NCI-H2081 treated with DMSO at 0.1 percent for 48 hours (cell line): ENCODE measurements at places on chromosomes 3 and 15.

GRCh38 chr15:63877713-63878271 lies 44.0 kb upstream of the HERC1 start:
- no peak for DNase-seq

- no peak for DNase-seq
These were observed 61.8 kb downstream of the GLDN start for GRCh38 chr15:51403072-51403878.

DNA sequence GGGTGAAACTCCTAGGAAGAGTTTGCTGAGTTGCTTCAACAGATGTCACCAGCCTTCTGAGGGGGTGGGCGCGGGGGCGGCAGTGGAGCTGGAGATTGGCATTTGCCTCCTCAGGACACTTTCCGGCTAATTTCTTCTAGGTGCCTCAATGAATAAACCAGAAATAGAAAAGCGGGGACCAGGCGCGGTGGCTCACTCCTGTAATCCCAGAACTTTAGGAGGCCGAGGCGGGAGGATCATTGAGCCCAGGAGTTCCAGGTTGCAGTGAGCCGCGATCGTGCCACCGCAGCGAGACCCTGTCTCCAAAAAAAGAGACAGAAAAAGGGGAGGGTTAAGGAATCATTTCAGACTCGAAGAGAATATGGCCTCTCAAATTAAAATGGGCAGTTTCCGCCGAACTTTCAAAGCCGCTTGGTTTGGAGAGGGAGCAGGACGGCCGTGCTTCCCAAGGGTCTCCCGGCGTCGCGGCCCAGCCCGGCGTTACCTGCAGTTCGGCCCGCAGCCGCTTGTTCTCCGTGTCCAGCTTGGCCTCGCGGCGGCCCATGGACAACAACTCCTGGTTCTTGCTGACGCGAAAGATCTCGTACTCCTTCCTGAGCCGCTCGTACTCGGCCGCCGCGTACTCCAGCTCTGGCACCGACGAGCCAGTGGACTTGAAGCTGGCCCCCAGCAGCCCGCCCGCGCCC lies 587 bp downstream of the NPHP3 start:
- no peak for DNase-seq

- DNase-seq, result no peak
These were observed 40.5 kb upstream of the PDZRN3 start for GRCh38 chr3:73665286-73665685.

GRCh38 chr3:179147514-179147872 lies 664 bp upstream of the PIK3CA start:
- no peak for DNase-seq

DNA sequence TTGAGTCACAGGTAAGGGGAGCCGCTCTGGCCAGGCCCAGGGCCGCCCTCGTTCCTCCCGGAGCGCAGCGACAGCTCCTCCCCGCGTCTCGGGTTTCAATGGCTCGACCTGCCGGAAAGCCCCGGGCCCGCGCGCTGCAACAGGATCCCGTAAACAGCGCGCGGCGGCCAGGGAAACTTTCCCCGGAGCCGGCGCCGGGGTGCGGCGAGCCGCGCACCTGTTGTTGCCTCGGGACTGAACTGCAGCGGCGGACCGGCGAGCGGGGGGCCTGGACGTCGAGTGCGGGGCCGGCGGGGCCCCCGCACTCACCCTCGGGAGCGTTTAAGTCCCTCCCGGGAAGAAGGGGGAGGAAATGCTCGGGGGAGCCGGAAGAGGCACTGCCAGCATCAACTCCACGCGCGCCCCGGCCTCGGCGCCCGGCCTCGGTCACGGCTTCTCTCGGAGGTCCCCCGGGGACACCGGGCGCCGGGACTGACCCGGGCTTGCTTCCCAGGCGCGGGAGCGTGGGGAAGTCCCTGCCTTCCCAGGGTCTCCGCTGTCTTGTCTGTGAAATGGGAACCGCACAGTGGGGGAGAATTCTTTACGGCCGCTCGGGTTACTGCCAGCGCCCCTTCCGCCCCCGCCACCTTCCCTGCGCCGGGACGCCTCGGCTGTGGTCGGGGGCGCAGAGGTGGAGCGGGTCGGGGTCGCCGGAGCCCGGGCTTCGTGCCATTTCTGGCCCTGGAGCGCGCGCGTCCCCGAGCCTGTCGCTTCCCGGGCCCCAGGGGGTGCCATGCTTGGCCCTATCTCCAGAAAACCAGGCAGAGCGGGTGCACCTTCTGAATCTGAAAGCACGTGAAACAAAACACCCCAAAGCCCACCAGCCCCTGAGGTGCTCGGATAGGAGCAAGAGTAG lies 7.5 kb upstream of the PGPEP1L start:
- DNase-seq, result no peak
